Skin of body (tissue), 3 donors: ENCODE measurements at places on chromosomes 4 and X.

- no peak for DNase-seq
Measured at GRCh38 chr4:13344216-13344615, 139.9 kb downstream of the RAB28 start.

DNA sequence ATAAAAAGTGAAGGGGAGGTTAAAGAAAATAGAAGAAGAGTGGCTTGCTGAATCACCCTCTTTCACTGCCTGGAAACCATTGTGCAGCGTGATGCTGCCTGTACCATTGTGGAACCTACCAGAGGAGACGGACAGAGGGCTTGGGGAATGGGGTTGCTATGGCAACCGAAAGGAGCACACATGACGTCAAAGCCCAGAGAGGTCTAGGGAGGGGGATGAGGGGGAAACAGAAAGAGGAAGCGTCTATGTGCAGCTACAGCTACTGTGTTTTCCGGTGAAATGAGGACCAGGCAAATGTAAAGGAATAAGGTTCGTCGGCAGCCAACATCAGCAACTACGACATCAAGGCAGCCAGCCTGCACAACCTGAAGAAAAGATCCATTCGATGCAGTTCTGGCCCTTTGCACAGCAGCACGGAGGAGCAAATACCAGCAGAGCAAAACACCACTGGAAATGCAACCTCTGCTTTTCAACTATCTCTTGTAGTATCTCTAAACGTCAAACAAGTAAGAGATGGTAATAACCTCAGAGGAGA lies at the start of gene MAPK10:
Gene MAPK10, minus strand, starts transcription at position 110 of the 535 bp plus-strand sequence.
- peak; percentile 74 for DNase-seq

DNA sequence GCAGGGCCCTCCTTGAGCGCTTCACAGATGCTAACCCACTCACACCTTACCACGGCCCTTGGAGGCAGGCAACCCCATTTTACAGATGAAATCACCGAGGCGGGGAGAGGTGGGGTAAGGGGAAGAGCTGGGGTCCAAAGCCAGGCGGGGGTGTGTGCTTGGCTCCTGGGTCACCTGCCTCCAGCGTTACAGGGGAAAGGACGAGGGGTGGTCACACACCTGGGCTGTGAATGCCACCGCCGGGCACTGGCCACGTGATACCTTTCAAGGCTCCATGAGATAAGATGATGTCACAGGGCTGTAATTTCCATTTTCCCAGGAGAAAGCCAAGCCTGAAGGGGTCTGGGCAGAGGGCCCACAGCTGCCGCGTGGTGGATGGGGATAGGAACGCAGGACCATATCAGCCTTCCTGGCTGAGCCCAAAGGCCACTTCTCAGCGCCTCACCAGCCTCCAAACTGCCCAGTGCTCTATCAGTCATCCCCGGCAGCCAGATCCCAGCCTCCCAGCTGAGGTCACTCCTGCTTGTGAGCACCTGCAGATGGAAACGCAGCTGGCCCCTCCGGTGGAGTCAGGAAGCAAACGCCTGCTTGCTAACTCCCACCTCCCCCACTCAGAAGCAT lies 62.4 kb upstream of the CRMP1 start:
- DNase-seq: no peak

DNA sequence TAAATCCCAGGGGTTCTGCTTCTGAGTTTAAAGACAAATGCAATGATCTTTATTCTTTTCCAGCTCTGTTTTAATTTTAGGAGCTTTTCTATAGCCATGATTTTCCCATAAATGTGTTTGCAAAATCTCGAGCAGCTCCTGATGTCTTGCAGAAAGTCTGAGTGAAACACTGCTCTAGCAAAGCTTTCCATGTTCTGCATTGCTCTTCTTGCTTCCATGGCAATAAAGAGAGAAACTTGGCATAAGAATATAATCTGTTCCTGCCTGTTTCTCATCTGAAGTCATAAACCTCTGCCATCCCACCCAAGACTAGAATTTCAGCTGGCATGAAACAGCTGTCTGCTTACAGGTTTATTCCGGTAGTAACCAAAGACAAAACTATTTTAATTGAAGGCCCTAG lies 254.5 kb downstream of the SPRY1 start:
- DNase-seq: peak; percentile 94

DNA sequence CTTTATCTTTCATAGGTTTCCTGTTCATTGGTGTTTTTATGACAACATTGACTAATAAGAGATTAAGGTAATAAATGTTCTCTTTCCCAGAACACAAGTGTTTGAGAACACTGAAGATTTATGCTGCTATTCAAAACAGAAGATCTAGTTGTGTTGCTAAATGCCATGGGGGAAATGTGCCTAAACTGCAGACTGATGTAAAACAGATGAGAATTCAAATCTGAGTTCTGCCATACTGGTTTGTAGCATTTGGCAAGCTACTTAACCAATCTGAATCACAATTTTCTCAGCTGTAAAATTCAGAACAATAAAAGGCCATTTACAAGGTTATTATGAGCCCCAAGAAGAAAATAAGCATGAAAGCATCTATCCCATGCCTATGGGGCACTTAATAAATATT lies 2.3 kb downstream of the SLC10A6 start:
- no peak for DNase-seq

DNA sequence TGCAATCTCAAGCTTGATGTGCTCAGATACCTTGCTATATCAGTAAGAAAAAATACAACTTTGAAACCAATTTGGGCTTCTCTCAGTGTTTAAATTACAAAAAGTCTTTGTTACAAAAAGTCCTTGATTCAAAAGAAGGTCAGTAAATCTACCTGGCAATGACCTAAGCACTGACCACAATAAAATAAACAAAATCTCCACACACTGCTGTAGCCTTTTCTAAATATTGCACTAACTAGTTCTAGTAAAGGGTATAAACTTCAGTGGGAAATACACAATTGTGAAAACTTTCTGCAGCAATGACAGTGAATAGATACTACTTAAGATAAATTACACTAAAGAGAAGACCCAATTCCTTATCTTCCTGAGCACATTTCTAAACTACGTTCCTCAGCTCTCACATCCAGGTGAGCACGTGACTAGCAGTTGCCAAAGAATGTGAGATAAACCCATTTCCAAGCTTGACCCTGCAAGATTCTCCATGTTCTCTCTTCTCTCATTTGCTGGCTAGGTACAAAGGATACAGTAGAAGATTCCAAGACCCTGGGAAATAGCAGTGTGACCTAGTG lies 81.4 kb upstream of the GPR34 start:
- no peak for DNase-seq

GRCh38 chrX:118536687-118537461 lies 41.3 kb downstream of the DOCK11 start:
- DNase-seq: peak; percentile 3

DNA sequence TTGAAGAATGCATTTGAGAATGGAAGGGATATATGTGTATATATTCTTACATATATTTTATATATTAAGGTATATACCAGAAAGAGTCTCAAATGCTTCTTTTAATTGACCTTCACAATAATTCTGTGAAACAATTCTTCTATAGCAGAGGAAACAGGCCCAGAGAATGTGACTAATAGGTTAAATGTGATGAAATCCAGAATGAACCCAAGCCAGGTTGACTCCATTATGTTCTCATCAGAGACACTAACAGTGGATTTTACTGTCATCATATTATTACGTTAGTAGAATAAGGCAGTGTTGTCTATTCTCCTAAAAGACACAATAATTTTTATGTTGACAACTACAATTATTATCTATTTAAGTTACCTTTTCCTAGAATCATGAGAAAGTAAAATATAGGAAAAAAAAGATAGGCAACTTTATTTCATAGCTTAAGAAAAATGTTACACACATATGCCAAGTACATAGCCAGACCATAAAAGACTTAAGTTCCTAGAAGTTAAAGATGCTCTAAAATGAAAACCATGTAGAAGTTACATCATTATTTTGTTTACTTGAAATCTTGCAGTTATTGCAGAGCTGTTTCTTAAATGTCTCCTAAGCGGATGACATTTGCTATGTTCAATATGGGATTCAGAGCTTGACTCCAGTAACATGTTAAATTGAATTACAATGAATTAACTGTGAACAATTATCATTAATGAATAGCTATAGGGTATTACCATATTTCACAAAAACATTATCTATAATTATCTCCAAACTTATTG lies 56.2 kb upstream of the ANKRD50 start:
- DNase-seq: no peak

DNA sequence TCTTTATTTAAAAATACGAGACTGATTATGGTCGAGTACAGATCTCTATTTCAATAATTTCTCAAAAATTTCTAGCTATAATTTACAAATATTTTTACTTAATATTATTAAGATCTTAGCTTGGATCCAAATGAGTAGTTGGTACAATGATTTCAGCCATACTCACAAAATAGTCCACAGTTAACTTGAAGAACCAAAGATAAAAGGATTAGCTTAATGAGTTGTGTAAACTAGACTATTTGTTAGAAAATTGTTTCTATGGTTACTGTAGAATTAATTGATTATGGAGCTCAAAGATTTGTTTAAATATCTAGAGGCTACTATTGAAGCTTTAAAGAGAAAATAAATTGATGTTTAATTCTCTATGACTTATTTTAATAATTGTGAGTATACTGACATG lies 1.6 kb downstream of the UGT2B10 start:
- DNase-seq: no peak

GRCh38 chr4:88613417-88613875 lies 21.2 kb downstream of the HERC3 start:
- no peak for DNase-seq

- no peak for DNase-seq
Measured at GRCh38 chr4:182904211-182904761, 12.9 kb downstream of the DCTD start.

- no peak for DNase-seq
Measured at GRCh38 chr4:144906181-144906925, 191.6 kb downstream of the ANAPC10 start.
